ENCODE measurements at places on chromosomes 12 and 14.
A peak's percentile ranks its signal among the peaks of the same experiment; 100 is the strongest.

- no peak for DNase-seq
These were observed 4.0 kb downstream of the CHURC1 start for GRCh38 chr14:64918216-64918615.

GRCh38 chr12:82880442-82880901, 193.8 kb downstream of the TMTC2 start:
- DNase-seq: no peak

- DNase-seq: no peak
These were observed 962.8 kb downstream of the GALC start for GRCh38 chr14:87030197-87030596.

DNA sequence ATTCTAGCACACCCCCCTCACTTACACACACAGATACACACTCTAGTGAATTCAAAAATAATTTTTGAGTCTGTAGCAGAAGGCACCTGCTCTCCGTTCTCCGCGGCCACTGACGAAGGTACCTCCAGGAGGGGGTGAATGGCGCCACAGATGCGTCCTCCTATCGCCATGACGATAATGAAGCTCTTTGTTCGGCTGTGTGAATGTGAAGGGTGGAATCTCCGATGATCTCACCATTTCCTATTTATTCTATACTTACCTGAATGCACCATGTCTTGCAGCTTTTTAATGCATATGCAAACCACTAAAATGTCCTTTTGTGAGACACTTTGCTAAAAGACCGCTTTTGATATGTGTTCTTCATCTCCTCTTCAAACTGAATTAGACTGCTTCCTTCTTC, 162.7 kb downstream of the EGLN3 start:
- DNase-seq: no peak

DNA sequence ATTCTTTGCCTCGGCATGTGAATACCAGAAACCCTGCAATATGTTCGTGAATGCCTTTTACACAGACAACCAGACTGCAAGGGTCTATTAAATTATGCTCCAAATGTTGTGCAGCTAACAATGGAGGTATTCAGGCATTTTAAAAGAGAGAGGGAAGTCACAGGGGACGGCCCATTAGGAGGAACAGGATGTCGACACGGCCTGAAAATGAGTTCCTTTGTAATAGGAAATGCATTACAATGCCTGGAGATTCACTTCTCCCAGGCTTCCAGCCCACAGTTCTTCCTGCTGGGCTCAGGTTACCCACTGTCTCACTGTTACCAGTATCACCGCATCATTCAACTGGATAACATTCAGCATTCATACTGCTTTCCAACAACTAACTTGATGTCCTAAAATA, 2.5 kb downstream of the DUSP6 start:
- peak; percentile 76 for DNase-seq

DNA sequence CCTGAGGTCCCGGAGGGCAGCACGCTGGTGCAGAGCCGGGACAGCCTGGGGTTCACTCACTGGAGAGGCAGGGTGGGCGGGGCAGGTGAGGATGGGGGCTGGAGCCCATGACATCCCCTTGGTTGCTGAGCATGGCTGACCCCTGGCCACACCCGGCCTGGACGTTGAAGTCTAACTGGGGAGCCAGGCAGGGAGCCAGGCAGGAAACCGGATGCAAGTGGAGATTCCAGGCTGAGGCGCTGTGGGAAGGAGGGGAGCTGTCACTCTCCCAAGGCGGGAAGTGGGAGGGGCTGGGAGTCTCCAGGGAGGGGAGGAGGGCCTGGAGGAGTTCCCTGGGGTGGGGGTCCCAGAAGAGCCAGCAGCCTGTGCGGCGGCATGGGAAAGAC, 7.7 kb upstream of the INF2 start:
- no peak for DNase-seq

GRCh38 chr12:29533815-29534489, 36.5 kb upstream of the OVCH1 start:
- DNase-seq: no peak

GRCh38 chr12:49689237-49689636, 18.0 kb downstream of the FMNL3 start:
- no peak for DNase-seq

DNA sequence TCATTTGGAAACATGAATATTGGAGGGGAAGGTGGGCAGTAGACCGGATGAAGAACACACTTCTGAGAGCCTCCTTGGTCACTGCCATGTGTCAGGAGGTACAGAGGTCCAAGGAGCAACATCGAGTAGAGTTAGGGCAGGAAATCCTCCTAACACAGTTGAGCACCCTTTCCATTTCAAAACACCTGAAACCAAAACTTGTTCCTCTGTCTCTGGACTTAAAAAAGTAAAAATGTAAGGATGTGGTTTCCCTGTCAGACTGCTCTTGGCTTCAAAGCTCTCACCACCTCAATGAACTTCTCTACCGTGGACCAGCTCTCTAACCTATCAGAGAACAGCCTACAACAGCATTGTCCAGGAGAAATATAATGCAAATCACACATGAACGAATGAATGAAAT, 573.9 kb downstream of the NOVA1 start:
- DNase-seq: no peak

DNA sequence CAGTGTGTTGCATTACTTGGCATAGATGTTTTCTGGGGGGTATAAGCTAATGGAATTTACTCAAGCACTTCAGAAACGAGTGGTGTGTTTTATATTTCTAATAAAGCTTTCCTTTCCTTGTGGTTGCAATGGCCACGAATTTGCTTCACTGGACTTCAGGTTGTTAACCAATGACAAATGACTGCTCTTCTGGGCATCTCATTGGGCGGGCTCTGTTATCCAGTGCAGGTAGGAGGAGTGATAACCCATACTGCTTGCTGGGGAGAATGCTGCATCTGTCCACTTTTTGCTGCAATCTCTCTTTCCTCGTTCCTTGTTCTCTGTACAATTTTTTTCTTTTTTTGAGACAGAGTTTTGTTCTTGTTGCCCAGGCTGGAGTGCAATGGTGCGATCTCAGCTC, 80.0 kb upstream of the RPH3A start:
- DNase-seq: no peak

DNA sequence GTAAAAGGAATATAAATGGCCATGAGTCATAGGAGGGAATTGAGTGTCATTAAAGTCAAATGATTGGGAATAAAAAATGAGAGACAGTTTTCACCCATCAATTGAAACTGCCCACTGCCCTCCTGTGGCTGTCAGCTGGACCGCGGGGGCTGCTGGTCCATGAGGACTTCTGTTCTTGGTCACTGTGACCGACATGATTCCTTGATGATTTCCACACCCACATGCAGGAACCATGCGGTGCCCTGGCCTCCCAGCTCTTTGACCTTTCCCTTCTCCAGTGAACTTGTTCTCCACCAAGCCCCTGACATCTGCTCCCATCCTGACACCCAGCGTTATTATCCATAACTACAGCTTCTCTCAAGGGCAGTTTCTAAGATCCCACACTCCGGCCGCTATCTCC, 48.4 kb downstream of the C12orf75 start:
- no peak for DNase-seq

- DNase-seq: peak; percentile 77
These were observed 41.6 kb downstream of the LRRC74A start for GRCh38 chr14:76867516-76868453.

Data from MV-4-11 (cell line).